EL (cell line): ENCODE measurements at places on chromosomes 5 and 9.

GRCh38 chr5:27474047-27474309 is 435.6 kb upstream of the CDH9 start:
- DNase-seq: no peak

DNA sequence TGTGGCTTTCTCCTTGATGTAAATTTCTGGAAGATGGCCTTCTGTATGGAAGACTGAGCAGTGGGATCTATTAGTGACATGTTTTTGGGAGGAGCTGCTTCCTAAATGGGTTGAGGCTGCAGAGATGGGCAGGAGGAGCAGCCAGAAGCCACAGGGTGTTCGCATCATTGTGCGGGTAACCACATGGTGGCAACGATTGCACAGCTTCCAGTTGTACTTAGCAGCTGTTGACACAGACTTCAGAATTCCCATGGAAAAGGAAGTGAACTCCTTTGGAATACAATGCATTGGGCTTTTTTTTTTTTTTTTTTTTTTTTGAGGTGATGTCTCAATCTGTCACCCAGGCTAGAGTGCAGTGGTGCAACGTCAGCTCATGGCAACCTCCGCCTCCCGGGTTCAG is 297.3 kb downstream of the NR3C1 start:
- peak; percentile 57 for DNase-seq

- DNase-seq: peak; percentile 84
These were observed 126.4 kb downstream of the SPOCK1 start for GRCh38 chr5:137372773-137373160.

DNA sequence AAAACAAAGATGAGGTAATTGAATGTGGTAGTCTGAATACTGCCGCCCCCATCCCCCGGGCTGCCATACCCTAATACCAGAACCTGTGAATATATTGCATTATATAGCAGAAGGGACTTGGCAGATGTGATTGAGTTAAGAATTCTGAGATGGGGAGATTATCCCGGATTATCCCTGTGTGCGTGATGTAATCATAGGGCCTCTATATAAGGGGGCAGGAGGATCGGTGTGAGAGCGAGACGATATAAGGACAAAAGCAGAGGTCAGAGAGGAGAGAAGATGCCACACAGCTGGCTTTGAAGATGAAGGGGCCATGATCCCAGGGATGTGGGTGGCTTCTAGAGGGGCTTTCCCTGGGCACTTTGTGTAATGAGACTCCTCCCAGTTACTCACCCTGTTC is 101.7 kb upstream of the TLE1 start:
- no peak for DNase-seq

DNA sequence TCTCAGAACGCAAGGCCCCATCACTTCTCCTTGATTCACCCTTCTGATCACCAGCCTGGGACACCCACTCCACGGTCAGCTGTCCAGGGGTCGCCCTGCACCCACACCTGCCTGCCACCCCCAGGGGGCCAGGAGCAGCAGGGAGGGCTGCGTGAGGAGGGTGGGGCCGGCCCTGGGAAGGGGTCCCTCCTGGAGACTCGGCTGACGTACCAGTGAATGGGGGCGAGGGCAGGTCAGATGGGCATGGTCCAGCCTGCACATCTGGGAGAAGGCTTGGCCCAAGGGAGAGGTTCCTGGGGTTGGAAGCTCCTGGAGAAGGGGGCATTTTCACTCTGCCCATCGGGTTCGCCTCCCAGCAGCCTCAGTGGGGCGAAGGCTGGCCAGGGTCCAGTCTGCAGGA is 21.8 kb upstream of the SARDH start:
- DNase-seq: no peak

GRCh38 chr5:115579216-115579615 is 23.1 kb downstream of the TICAM2 start:
- DNase-seq: no peak
